Naive B cell (primary cell): ENCODE measurements at places on chromosomes 6 and 20. TPM values are rescaled to one million over a fixed set of nuclear protein-coding genes. Genes with fewer than 3 reads are reported as not detected.

GRCh38 chr6:154319231-154319858, 37.3 kb downstream of the IPCEF1 start:
- no peaks in the 10 kb centered on the region for H3K4me1 ChIP-seq
- no peak overlapping the region for H3K27ac ChIP-seq
- H3K27me3 ChIP-seq = peaks cover 4% of the 10 kb centered on the region
- H3K4me3 ChIP-seq = no peak overlapping the region
- no peaks in the 10 kb centered on the region for H3K36me3 ChIP-seq

DNA sequence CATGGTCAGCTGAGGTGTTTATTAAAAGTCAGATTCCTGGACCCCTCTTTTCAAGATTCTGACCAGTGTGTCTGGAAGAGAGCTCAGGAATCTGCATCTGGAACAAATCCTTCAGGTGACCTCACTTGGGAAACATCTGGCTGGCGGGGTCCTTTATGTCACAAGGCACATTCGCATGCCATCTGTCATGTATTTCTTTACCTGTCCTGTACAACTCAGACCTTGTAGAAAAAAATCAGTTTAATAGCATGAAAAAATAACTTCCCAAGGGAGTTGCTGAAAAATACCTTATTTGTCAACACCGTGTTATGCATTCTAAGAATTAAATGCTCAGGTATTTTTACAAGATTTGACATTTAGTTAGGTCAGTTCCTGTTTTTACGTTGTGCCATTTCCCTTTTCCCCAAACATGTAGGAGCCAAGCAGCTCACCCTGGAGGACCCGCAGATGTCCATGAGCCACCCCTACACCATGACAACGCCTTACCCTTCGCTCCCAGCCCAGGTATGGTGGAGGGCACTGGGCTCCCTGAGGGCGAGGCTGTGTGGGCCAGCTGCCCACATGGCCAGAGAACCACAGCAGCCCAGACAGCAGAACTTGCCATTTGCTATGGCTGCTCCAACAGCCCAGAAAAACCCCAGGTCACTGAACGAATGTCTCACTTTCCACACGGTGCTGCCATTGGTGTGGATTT, 4.0 kb downstream of the IRF4 start:
- no peak for DNase-seq
- peaks cover 23% of the 10 kb centered on the region for H3K36me3 ChIP-seq
- peak overlapping the region; percentile 96 for H3K4me3 ChIP-seq

GRCh38 chr6:83138118-83138722, 54.8 kb downstream of the PGM3 start:
- no peaks in the 10 kb centered on the region for H3K4me1 ChIP-seq
- no peak for DNase-seq
- no peak overlapping the region for H3K27ac ChIP-seq
- no peaks in the 10 kb centered on the region for H3K27me3 ChIP-seq

DNA sequence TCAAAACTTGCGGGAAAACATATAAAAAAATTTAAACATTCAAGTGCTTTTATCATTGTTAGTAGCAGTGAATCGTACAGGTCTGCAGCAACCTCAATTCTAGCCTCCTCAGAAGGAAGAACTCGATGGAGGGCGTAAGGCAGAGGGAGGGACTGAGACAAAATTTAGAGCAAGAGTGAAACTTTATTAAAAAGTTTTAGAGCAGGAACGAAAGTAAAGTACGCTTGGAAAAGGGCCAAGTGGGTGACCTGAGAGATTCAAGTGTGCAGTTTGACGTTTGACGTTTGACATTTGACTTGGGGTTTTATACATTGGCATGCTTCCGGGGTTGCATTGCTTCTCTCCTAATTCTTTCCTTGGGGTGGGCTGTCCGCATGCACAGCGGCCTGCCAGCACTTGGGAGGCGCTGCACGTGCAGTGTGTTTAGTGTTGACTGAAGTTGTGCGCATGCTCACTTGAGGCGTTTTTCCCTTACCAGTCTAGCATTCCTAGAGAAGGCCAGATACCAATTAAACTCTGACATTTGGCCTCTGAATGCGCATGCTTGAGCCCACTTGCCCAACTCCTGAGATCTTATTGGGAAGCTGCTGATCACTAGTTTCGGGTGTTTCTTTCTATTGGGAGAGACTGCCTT, 82.6 kb downstream of the TBX18 start:
- H3K4me1 ChIP-seq = no peaks in the 10 kb centered on the region
- H3K27me3 ChIP-seq = no peaks in the 10 kb centered on the region
- no peak overlapping the region for H3K27ac ChIP-seq
- DNase-seq = no peak
- H3K36me3 ChIP-seq = no peaks in the 10 kb centered on the region
- H3K4me3 ChIP-seq = no peak overlapping the region

- no peak overlapping the region for H3K4me3 ChIP-seq
- H3K27me3 ChIP-seq = no peaks in the 10 kb centered on the region
- H3K36me3 ChIP-seq = peaks cover 5% of the 10 kb centered on the region
These were observed 14.5 kb downstream of the SERPINB1 start for GRCh38 chr6:2827142-2827541.

DNA sequence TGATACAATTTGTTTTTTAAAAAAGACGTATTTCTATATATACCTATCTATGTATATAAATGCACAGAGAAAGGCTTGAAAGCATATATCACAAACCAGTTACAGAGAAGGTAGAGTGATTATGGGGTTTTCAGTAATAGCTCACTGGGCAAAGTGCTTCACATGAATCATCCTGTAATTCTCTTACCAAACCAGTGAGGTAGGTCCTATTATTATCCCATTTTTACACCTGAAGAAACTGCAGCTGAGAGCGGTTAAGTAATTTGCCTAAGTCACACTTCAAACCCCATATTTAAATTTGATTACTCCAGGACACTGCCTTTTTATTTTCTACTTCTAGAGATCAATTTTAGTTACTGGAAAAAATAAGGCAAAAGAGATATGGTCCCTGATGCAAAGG, 4.4 kb downstream of the GSS start:
- no peak for DNase-seq
- no peaks in the 10 kb centered on the region for H3K27me3 ChIP-seq
- peaks cover 5% of the 10 kb centered on the region for H3K36me3 ChIP-seq
- no peak overlapping the region for H3K4me3 ChIP-seq
- H3K4me1 ChIP-seq = peaks cover 16% of the 10 kb centered on the region

DNA sequence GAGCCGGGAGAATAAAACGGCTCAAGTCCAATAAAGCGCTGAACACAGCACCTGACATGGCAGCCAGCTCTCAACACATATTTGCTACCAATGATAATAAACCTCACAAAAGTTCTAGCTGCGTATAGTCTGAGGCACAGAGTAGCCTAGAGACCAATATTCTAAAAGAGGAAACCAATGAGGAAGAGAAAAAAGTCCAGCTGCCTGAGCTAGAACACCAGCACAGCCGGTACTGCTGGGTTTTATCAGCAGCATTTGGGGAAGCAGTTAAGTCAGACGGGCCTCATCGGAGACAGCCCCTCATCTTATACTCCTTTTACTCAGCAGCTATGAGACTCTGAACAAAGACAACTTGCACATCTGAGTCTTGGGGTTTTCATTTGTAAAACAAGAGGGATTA, 2.4 kb upstream of the RTF2 start:
- H3K27ac ChIP-seq = peak overlapping the region; percentile 99
- peak overlapping the region; percentile 76 for H3K4me3 ChIP-seq
- H3K36me3 ChIP-seq = no peaks in the 10 kb centered on the region
- H3K27me3 ChIP-seq = no peaks in the 10 kb centered on the region
- peak; percentile 68 for DNase-seq
- H3K4me1 ChIP-seq = peaks cover 34% of the 10 kb centered on the region

DNA sequence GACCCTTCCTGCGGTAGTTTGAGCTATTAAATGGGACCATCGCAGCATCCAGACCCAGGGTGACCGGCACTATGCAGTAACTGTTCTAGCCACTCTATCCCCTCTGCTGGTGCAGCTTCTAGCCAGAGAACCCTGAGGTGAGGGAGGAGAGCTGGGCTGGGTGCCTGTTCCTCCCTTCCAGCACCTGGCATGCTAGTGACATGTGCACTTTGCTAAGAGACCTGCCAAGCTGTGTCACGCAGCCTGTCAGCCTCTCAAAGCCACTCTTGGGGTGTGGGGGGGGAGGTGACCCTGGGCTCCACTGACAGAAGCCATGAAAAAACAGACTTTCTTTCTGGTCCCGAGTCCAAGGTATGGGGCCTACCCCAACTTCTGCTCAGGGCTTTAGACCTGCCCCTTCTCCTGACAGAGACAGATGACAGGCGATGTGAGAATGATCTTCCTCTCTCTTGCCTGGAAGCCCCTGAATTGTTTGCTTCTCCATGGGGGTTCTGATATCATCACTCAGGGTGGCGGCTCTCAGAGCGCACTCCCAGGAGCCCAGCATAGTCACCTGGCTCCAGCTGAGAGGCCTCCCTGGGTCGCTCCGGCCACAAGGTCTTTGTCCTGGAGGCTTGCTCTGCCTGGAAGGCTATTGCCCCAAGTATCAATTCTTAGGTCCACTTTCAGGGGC, 47.2 kb upstream of the MLN start:
- no peak overlapping the region for H3K4me3 ChIP-seq
- H3K27me3 ChIP-seq = peaks cover 35% of the 10 kb centered on the region
- peak overlapping the region; percentile 65 for H3K27ac ChIP-seq

- H3K4me1 ChIP-seq = peaks cover 7% of the 10 kb centered on the region
- H3K36me3 ChIP-seq = no peaks in the 10 kb centered on the region
- H3K27me3 ChIP-seq = no peaks in the 10 kb centered on the region
- H3K27ac ChIP-seq = no peak overlapping the region
- DNase-seq = no peak
These were observed 28.7 kb downstream of the NTSR1 start for GRCh38 chr20:62737271-62737811.

DNA sequence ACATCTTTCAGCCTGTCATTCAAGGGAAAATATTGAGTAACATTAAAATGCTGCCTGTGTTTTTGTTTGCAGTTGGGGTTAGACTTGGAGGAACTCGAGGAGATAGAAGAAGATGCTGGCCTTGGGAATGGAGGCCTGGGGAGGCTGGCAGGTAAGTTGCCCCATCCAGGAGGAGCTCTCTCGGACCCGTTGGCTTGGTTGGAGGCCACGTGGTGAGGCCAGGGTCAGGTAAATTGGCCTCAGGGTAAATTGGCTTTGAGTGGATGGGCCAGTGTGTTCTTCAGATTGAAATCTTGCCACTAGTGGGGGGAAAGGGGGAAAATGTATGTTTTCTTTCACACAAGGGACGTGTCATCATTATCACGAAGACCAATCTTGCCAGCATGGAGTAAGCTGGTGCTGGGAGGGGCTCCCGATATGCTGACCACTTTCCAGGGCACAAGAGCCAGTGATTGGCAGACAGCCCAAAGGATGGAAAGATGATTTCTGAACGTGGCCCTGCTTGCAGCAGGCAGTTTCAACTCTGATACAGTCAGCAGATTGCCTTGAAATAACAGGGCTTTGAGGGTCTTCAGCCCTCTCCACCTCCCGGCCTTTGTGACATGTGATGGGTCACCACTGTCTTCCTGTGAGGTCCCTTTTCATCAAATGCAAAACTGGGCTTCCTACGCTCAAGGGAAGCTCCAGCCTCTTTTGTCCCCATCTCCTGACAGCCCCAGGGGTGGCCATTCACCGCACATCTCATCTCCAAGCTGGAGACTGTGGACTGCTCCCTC, 21.4 kb downstream of the PYGB start:
- no peaks in the 10 kb centered on the region for H3K27me3 ChIP-seq
- DNase-seq = no peak
- H3K27ac ChIP-seq = no peak overlapping the region
- peaks cover 22% of the 10 kb centered on the region for H3K36me3 ChIP-seq
- peaks cover 11% of the 10 kb centered on the region for H3K4me1 ChIP-seq

- H3K4me3 ChIP-seq = no peak overlapping the region
- peak overlapping the region; percentile 24 for H3K27ac ChIP-seq
- no peaks in the 10 kb centered on the region for H3K27me3 ChIP-seq
These were observed 33.4 kb downstream of the SLC23A2 start for GRCh38 chr20:4967752-4968477.

- no peak overlapping the region for H3K4me3 ChIP-seq
- H3K27ac ChIP-seq = no peak overlapping the region
- no peaks in the 10 kb centered on the region for H3K27me3 ChIP-seq
- no peaks in the 10 kb centered on the region for H3K4me1 ChIP-seq
These were observed 86.2 kb upstream of the PTPRK start for GRCh38 chr6:128606611-128607010.

DNA sequence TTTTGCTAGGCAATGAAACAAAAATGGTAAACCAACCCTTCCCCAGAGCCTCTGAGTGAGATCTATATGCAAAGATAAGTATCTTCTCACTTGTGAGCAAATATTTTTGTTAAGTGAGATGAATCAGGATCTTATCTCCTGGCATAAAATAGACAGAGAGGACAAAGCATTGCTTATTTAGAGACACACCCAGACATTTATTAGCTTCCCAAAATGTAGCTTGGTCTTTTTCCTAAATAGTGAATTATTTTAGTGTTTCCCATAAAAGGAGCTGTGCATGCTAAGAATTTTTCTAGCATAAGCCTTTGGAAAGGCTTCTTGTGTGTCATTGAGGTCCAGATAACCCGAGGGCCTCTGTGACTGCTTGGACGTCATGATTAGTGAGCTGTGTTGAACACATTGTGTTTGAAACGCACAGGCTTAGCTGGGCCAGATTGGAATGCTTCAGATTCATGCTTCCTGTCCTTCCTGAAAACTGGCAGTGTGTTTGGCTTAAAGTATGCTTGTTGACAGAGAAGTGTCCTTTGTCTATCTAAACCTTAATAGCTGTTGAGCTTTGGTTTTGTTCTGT, 16.5 kb downstream of the MTHFD1L start:
- H3K27ac ChIP-seq = no peak overlapping the region
- peaks cover 8% of the 10 kb centered on the region for H3K4me1 ChIP-seq
- no peaks in the 10 kb centered on the region for H3K36me3 ChIP-seq
- H3K4me3 ChIP-seq = no peak overlapping the region
- DNase-seq = no peak

DNA sequence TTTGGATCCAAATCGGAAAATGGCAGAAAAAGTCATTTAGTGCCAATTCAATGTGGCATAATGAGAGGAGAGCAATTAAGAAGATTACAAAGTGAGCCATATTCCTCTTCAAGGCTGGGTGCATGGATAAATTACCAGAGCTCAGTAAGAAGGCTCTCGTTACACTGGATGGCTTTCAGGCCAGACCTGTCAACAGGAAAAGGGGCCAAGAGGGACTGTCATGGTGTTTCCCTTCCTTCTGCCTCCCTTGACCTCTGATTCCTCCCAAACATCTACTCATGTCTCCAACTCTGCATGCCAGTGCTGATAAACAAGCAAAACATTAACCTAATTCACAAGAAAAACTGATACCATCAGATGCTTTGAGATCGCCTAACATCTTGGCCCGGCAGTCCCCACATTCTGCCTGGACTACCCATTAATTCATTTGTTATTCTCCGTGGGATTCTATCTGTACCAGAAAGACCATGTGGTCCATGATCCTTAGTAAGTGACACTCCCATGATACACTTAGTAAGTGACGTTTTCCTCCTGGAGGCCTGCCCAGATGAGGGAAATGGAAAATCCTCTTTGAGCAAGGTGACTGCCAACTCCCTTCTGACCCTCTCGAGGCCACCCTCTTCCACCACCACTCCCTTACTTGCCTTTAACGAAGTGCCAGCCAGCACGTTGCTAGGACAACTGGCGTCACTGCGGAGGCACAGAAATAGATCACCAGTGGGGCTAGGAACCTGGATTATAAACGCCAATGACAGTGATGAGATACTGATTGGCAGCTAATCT, 239.2 kb downstream of the GMPR start:
- DNase-seq = no peak
- peaks cover 12% of the 10 kb centered on the region for H3K27me3 ChIP-seq
- no peaks in the 10 kb centered on the region for H3K36me3 ChIP-seq
- peaks cover 13% of the 10 kb centered on the region for H3K4me1 ChIP-seq
- H3K4me3 ChIP-seq = no peak overlapping the region
- H3K27ac ChIP-seq = peak overlapping the region; percentile 39

The STMND1 gene
- not detected for polyA plus RNA-seq

The ABHD16B gene
- polyA plus RNA-seq = not detected

The PTK6 gene
- 0.80 TPM for polyA plus RNA-seq

The OR12D1 gene
- polyA plus RNA-seq = not detected

The FRK gene
- polyA plus RNA-seq = not detected

The ROS1 gene
- not detected for polyA plus RNA-seq

The PCNA gene
- 33.4 TPM for polyA plus RNA-seq

The TTK gene
- polyA plus RNA-seq = 1.2 TPM

The MEI4 gene
- polyA plus RNA-seq = not detected

The CAGE1 gene
- not detected for polyA plus RNA-seq
